ENCODE measurements at places on chromosomes 7 and 10.

DNA sequence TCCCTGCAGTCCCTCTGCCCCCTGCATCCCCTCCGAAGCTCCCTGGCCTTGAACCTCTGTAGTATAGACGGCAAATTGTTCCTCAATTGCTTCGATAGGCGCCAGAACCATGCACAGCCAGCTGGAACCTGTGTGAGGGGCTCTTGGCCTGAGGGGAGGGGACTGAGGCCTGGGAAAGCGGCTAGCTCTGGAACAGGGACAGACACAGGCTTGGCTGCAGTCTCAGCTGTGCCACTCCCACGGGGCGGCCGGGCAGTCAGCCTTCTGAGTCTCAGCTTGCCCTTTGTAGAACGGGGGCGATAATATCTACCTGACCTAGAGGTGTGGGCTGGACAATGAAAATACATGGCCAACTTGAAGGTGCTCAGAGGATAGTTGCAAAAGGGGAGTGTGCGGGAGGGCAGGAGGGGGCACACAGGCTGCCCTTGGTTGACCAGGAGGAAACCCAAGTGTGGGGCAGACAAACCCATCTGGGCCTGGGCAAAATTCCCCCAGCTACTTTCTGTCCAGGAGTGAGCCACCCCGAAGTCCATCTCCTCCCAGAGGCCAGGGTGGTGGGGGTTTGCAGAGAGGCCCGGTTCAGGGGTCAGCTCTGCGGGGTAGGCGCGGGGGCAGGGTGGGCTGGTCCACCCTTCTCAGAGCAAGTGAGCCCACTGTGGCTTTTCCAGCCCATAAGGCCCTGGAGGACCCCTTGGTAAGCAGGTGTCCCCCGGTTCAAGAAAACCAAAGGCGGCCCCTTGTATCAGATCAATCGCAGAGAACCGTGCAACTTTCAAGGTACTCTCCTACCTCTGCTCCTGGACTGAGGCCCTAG, 4.6 kb downstream of the CRYGN start:
- DNase-seq: no peak

GRCh38 chr7:48522692-48523091, 351.4 kb downstream of the ABCA13 start:
- DNase-seq: no peak

DNA sequence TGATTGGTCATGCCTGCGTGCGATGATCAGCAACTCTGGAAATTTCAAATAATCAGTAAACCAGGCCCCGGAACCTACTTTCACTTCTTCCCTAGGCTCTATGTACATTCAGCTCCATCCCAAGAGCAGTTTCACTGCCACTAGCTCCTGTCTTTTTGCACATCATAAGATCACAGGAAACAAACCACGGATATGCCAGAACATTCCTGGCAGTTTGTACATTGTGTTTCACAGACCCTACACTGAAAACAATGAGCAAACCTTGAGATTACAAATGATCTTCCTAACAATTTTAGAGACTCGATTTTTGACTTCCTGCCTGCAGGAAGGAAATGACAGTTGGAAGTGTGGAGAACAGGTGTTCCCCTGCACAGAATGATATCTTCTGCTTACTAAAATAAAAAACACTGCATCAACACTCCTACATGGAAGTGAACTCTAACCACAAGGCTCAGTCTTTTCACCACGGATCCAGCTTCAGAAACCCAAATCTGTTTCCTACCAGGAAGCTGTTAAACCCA, 7.6 kb upstream of the TMEM236 start:
- no peak for DNase-seq

DNA sequence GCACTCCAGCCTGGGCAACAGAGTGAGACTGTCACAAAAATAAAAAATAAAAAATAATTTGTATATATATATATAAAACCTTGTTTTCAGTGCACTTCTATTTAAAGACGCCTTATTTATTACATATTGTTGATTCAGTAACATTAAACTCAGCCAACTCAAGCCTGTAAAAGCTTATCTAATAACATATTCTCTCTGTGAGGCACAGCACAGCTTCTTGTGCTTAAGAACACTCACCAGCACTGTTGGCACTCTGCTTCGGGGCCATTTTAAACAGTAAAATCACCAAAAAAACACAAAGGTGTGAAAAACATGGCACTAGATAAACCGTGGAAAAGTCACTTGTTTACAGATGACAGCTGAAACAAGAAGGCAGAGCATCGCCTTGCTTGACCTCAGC, 89.0 kb upstream of the C10orf90 start:
- no peak for DNase-seq

DNA sequence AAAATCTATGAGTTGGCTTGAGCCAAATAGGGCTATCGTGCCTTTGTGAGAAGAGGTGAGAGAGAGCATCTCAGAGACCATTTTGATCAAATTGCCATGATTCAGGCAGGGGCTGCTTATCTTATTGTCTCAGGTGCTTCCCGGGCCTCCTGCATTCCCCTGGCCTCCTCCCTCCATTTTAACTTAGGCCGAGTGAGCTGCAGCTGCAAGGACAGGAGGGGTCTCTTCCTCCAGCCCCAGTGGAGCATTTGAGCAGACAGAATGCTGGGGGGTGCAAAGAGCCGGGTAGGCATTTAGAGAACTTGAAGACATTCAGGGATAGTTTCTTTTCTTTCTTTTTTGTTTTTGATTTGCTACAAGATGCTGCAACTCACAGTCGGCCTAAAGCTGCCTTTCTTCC, 59.0 kb downstream of the BUB3 start:
- no peak for DNase-seq

DNA sequence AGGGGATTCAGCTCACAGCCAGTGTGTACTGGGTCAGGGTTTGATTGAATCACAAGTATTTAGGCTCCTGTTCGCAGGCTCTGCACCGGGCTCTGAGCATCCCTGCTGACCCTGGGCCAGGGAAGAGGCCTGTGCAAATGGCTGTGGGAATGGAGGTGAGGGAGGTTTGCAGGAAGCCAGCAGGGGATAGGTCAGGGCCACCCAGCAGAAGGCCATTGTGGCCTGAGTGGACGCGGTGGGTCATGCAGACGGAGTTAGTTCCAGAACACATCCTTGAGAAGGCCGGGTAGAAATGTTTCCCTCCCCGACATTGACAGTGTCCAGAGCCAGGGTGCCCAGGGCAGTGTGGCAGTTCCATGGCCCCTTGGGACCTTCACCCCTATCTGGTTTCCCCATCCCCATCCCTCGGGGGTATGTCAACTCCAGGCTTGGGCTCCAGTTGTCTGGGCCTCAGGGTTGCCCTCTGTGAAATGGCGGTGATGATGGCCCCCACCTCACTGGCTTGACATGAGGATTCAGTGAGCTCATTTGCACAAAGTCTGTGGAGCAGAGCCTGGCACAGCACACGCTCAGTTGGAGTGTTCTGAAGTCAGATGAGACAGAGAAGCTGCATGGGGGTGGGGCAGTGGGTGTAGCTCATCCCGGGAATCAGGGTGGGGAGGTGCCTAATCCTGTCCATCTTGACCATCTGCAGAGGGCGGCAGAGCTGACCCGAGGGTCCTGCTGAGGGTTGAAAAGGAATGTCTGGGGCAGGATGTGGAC, 107.6 kb downstream of the ADCY1 start:
- no peak for DNase-seq

- DNase-seq: no peak
Observed at GRCh38 chr10:36066102-36066501, 424.0 kb upstream of the FZD8 start.

- DNase-seq: no peak
Observed at GRCh38 chr7:105760551-105761447, 115.6 kb downstream of the ATXN7L1 start.

DNA sequence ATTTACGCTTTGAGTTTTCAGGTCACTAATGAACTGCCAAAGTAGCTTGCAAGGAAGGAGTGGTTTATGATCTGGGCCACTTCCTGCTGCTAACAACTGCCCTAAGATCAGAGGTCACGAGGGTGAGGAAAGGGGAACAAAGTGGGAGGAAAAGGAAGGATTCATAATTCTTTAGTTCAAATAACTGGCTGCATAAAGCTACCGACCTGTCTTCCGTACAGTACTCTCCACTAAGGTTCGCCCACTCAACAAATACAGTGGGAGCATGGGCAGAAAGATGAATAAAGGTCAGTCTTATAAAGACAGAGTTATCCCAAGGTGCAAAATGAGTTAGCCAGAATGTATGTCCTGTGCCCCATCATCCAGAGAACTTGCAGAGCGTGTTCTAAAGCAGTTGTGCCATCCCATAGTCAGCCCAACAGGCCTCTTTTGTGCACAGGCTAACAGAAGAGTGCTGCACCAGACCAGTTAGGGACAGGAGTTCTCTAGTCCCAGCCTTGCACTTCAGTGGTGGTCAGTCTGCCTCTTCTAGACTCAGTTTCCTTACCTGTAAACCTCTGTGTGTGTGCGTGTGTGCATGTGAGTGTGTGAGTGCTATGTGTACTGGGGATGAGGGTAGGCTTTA, 65.9 kb downstream of the CREB3L2 start:
- DNase-seq: no peak

GRCh38 chr10:85316276-85316675, 987.9 kb downstream of the CCSER2 start:
- no peak for DNase-seq

- no peak for DNase-seq
Observed at GRCh38 chr10:14742382-14742781, 32.3 kb downstream of the FAM107B start.

DNA sequence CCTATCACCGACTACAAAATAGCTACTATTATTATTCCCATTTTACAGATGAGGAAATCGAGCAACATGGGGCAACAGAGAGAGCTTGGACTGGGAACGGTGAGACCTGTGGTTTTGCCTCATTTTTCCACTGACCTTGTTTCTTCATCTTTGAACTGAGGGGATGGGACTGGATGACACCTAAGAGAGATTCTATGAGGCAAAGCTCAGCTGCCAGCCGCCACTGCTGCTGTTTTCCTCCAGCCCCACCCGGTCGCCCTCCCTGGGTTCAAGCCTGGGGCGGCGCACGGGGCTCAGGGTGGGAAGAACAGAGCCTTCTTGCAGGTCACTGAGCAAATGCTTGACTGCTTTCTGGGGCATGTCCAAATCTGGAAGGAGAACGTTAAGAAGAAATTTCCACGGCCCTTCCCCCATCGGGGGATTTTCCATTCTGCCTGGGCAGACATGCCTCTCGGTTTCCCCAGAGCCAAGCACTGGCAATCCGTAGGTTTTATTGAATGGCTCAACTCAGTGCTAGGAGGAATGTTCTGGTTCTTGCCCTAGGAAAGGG, 12.3 kb downstream of the DDIT4 start:
- DNase-seq: no peak

DNA sequence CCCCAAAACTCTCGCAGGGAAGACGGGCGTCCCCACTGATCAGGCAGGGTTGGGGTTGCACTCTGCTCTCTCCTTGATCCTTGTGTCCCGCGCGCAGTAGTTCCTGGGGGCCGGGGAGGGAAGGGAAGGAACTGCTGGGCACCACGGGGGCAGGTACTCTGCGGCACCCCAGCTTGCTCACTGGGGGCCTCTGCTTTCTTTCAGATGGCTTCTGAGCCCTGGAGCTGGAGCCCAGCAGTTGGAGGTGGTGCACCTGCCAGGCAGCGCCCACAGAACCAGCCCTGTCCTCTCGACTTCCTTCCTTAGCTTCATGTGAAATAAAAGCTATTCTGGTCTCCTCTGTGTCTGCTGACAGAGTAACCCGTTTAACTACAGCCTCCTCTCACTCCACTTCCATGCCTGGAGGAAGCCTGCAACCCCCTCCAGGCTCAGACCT, 12.2 kb downstream of the PLAC9 start:
- peak; percentile 18 for DNase-seq

DNA sequence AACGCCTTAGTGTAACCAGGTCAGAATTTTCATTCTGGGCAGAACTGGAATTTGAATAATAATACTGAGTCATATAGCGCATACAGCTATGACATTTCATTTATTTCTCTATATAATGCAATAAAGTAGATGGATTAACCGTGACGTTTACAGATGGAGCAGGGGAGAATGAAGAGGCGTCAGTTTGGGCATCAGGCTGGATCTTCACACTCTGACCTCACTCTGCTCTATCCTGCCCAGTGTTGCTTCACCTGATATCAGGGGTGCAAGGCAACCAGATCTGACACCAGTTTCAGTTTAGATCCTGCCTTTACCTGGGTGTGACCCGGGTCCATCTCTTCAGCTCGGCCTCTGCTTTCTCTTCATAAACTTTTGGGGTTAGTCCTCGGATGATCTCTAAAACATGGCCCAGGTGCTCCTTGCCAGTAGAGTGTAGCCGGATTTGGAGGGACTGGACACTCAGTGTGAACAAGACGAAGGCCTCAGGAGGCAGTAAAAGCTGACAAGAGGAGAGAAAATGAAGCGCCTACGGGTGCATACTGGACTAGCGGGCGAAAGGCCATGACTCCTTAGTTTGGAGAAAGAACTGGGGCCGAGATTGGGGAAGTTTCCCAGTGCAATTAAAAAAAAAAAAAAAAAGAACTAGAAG, 1.4 kb upstream of the ZYX start:
- no peak for DNase-seq

- peak; percentile 26 for DNase-seq
Observed at GRCh38 chr7:24755541-24756407, 1.5 kb downstream of the GSDME start.

- DNase-seq: no peak
Observed at GRCh38 chr10:990808-991207, 2.6 kb downstream of the GTPBP4 start.

DNA sequence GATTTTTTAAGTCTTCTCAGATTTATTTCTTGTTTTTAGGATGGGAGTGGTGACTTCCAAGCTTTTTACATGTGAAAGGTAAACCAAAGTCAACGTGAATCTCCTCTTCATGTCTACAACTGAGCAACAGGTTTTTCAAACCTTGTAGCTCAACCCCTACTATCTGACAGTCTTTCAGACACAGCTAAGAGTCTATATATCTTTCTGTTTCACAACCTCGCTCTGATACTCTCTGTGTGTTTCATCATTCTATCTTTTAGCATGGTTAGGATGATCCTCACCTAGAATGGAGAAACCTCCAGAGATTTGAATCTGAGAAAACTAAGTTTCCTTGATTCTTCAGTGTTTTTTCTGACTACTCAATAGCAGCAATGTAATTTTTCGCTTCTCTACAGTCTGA, 96.1 kb downstream of the EPDR1 start:
- DNase-seq: no peak

DNA sequence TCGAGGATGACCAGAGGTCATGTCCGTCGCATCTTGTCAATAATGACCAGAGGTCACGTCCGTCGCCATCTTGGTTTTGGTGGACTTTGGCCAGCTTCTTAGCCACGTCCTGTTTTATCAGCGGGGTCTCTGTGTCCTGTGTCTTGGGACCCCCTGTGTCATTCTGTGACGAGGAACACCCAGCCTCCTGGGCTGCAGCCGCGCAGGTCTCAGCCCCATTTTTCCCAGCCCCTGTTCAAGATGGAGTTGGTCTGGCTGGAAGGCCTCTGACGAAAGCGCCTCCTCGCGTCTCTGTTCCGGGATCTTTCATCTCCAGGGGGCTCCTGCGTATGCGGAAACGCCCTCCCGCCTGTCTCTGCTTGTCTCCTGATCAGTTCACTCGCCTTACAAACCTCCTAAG, 134.2 kb downstream of the ELFN1 start:
- DNase-seq: no peak

DNA sequence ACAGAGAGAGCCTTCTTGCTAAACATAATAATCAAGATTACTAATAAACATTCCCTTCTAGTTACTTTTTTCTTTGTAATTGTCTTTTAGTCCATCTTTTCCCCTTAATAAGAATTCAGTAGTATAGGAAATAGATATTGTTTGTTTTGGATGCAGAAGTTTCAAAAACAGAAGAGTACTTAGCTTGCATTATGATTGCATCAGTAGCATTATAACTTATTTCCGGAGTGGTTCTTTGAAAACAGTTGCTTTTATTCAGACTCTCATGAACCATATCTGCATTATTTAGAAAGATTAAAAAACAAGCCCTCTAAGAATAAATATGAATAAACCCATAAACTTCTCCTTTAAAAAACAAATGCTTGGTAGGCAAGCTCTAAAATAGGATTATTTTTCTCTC, 34.0 kb upstream of the DKK1 start:
- DNase-seq: no peak

All from memory B cell (primary cell).